EL (cell line): ENCODE measurements at places on chromosomes 12 and 14.

GRCh38 chr12:11688831-11689230 is 39.4 kb downstream of the ETV6 start:
- DNase-seq, result peak; percentile 8

GRCh38 chr12:103727638-103728037 is 113.4 kb downstream of the NT5DC3 start:
- DNase-seq, result no peak

DNA sequence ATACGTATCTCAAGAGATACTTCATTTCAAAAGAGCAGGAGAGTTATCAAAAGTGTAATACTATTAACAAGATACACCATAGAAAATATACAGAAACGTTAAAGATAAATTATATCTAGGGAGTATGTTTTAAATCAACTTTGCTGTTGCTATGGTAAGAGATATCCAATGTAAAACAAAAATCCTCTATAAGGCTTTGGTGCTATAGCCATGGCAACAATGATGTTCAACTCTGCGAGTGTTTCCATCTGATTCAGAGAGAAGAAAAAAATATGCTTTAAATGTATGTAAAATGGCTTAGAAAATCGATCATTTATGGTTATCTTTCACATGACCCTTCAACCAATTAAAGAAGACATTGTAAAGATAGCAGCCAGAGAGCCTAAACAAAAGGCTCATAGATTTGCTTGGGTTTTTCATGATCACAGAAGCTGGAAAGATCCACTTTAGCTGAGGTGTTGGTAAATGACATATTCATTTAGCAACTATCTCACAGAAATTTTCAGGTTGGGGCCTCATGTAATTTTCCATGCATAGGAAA is 387.0 kb upstream of the GARIN6 start:
- no peak for DNase-seq

DNA sequence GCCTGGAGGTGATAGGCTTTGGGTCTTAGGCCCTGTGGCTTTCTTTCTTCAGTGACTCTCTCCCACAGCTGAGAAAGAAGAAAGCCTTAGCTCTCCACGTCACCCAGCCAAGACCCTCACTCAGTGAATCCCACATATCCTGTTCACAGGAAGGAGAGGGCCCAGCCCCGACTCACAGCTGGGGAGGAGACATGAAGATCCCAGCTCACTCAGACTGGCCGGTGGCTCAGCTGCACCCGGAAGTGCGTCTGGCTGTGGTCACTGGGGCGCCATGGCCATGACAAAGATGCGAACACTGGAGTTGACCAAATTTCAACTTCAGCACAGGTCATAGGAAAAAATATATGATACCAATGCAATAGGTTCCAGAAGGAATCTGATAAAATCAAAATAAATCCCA is 14.2 kb downstream of the DLK1 start:
- DNase-seq, result no peak

DNA sequence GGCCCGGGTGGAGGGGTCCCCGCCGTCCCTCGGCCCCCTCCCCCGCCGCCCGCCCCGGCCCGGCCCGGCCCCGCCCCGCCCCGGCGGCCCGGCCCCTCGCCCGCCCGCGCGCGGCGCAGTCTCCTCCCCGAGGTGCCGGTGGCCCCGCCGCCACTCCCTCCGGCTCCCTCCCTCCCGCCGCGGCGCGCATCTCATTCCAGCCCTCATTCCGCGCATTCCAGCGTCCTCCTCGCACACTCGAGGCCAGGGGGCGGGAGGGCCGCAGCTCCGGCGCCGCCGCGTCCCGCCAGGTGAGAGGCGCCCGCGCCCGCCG is at the start of gene TEAD4:
Gene TEAD4 (plus strand): TSS at position 206 of the 313 bp plus-strand sequence.
- peak; percentile 92 for DNase-seq

GRCh38 chr14:101232340-101233020 is 328.8 kb upstream of the DIO3 start:
- no peak for DNase-seq
